Esophagus muscularis mucosa (tissue), 4 donors: ENCODE measurements at places on chromosomes 2 and 18. TPM values are rescaled to one million over a fixed set of nuclear protein-coding genes. Genes with fewer than 3 reads are reported as not detected.

GRCh38 chr2:84247532-84247931 is 211.5 kb downstream of the SUCLG1 start:
- no peak for DNase-seq

DNA sequence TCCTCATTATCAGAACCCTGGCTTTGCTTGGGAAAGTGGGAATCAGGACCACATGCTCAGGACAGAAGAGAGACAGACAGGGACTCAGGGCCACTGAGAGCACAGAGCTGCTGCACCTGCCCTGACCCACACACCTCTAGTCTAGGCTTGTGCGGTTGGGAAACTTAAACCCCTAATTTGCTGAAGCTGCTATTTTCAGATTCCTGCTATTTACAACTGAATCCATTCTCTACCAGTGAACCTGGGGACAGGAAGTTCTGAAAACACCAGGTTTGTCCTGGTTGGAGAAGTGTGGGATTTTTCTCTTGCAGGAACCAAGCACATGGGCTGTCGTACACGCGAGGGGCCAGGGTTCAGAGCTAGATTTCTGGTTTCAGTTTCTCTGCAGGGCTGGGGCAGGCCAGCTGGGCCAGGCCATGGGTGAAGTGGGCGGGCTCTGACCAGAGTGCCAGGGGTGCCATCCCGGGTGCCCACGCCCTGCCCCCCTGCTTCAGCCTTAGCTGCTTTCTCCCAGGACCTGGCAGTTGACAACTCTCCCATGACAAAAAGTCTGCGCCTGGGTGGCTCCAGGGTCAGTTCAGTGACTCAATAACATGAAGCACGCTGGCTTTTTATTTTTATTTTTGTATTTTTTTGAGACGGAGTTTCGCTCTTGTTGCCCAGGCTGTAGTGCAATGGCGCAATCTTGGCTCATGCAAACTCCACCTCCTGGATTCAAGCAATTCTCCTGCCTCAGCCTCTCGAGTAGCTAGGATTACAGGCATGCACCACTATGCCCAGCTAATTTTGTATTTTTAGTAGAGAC is 51.3 kb upstream of the SLC1A4 start:
- DNase-seq, result no peak

DNA sequence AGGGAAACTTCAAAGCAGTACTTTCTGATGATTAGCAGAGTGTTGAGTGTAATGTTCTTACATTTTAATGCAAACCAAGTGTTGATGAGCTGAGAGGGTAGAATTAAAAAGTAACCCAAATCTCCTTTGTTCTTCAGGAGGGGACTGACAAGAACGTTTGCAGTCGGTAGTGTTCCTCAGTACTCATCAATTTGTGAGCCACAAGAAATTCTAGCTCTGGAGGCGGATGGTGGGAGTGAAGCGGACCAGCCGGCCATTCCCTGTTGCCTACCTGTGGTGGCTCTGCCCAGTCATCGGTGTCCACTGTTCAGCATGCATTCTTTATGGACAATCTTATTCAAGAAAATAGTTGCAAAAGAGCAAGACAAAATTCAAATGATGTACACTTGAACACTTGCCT is 438.6 kb upstream of the POU3F3 start:
- DNase-seq, result no peak

DNA sequence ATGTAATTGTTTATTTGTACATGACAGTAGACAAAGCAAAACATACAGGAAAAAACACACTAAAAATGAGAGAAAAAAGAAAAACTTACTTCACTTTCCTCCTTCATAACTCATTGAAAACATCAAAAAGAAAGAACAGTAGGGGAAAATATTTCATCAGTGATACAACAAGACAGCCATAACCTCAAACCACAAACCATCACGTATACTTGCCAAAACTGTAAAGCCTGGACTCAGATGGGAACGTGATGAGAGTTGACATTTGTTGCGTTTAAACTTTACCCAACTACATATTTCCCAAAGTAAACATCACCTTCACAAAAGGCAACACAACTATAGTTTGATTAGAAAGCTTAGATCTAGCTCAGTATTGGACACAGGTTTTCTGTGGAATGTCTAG is 278.2 kb upstream of the COL3A1 start:
- DNase-seq, result no peak

DNA sequence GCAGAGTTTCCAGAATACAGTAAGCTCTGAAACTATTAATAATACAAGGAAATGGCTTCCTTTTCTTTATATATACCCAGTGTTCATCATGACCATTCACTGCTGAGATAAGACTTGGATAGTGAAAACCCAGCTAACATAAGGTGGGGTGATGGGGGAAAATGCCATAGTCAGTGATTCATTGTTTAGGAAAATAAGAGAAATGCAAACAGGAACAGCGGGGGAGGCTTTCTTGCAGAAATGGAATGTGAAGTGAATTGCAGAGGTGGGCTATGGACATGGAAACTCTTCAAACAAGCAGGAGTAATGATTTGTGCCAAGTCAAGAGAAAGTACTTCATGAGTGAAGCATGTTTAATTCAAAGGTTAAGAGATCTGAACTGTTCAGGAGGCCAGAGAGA is 519.4 kb downstream of the TDRD15 start:
- peak; percentile 81 for DNase-seq

- no peak for DNase-seq
Observed at GRCh38 chr18:44556296-44556695, 124.4 kb upstream of the SETBP1 start.

DNA sequence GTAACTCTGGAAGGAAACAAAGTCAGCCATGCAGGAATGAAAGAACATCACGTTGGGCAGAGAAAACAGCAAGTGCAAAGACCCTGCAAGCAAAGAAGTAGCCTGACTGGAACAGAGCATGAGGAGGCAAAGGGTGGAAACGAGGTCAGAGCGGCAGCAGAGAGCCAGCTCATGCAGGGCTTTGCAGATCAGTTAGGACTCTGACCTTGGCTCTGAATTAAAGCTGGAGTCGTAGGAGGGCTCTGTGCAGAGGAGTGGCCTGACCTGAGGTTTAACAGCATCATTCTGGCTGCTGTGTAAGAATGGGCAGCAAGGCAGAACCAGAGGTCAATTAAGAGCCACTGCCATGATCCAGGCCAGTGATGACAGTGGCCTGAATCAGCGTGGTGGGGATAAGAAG is 220.7 kb downstream of the PRKCE start:
- no peak for DNase-seq

DNA sequence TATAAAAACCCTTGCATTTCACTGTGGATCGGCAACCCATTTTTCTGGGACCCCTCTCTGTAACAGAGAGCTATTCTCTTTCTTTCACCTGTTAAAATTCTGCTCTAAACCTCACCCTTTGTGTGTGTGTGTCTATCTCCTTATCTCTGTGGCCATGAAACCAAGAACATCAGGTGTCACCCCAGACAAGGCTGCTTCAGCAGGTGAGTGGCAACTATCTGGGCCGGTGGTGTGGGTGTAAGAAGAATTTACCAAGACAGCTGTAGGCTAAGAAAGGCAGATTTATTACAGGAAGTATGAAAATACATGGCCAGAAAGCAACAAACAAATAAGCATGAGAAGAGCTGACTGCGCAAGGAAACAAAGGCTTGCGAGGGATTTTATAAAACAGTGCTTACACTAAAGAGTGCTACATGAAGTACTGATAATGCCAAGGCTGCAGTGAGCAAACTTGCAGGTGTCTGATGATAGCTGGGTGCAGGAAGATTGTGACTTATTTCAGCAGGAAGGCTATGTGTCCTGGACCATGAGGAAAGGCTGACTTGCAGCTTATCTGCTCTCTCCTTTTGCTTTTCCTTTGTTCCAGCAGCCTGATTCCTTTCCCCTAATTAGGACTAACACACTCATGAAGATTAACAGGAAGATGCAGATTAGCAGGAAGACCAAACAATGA is 421.1 kb downstream of the PTH2R start:
- DNase-seq, result no peak

DNA sequence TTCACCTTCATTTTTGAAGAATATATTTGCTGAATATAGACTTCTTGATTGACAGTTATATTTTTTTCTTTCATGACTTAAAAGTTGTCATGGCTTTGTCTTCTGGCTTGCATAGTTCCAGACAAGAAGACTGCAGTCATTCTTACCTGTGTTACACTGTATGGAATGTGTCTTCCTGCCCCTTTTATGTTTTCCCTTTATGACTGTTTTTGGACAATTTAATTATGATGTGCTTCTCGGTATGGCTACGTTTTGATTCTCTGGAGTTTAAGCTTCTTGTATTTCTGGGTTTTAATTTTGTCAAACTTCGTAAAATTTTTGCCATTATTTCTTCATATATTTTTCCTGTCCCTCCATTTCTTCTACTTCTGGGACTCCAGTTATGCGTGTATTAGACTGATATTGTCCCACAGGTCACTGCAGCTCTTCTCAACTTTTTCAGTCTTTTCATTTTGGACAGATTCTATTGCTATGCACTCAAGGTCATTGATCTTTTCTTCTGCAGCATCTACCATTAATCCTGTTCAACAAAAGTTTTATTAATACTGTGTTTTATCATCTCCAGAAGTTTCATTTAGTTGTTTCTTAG is 17.1 kb downstream of the MTERF4 start:
- no peak for DNase-seq

DNA sequence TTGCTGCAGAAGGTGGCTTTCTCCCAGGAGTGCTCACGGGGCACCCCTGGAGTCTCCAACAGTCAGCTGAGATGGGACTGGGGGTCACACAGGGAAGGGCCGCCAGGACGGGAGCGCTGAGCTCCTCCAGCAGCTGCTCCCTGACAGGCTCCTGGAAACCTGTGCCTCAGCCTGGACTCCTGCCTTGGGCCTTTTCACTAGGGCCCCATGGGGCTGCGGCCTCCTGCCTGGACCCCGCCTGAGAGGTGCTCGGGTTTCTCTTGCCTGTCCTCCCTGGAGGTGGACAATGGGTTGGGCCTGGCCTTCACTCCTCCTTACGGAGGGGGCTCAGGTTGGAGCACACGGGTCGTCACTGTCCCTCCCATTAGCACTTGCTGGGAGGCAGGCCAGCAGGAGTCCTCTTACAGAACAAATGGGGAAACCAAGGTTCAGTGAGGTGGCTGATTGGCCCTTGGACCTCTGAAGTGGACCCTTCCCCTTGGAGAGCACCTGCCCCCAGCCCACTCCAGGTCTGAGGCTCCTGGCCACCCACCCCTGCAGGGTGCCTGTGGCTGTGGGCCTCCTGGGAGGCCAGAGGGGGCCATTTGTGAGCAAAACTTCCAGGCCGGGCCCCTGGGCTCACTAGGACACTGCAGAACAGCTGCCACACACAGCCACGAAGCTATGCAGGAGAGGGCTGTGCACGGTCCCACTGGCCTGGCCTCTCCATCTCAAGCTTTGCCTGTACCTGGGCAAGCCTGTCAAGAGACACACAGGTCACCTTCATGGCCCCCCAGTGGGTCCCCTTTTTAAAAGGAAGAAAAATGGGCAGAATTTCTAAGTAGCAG is 57.1 kb upstream of the ODC1 start:
- no peak for DNase-seq

DNA sequence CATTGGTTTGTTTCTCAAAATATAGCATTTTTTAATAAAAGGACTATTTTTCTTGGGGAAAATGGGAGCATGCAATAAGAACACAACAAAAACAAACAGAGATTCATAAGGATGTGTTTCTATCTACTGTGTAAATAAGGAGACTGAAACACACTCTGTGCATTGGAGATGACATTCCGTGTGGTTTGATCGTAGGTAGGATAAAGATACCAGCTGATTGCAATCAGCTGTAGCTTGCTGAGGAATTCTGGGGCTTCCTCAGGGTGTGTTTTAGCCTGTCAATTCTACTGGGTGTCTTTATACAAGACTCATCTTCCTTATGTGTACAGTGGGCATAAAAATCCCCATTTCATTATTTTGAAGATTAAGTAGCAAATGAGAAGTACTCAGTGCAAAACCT is 591.6 kb downstream of the DSC3 start:
- DNase-seq, result no peak

- DNase-seq, result no peak
Observed at GRCh38 chr18:57220480-57220879, 73.6 kb downstream of the BOD1L2 start.

GRCh38 chr18:644395-645004 is 13.0 kb upstream of the TYMS start:
- no peak for DNase-seq

GRCh38 chr2:70959851-70960832 is 18.3 kb upstream of the ANKRD53 start:
- peak; percentile 88 for DNase-seq

DNA sequence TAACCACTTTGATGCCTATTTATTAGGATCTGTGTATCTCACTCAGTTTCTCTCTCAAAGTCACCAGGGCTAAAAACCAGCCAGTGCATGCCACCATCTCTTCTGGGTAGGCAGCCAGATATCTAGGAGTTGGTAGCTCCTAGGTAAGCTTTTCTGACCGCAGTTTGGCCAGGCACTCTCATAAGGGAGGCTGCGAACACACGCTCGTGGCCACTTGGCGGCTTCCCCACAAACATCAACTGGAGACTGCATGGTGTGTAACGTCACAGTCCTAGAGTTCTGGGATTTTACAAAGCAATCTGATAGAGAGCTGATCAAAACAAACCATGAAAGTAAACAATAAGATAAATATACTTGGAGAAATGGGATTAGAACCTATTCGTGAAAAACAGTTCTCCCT is 424.3 kb upstream of the ACVR2A start:
- no peak for DNase-seq

DNA sequence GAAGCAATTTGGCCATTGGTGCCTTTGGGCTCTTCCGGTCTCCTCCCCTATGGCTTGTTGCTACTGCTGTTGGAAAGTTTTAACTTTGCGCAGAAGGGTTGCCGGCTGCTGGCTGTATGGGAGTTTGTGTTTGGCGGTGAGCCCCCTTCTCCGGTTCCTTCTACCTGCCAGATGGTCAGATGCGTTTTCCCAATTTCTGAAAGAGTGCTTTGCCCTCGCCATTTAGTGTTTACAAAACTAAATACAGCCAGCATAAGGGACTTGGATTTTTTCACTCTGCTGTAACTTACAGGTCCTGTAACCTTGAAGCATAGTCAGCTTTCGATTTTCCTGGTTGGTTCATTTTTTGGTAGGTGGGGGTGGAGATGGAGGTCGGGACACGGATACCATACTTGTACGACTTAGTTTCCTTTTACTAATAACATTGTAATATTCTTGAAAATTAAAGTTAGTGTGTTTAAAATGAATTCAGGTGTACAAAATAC is 604 bp downstream of the COQ10B start:
- peak; percentile 94 for DNase-seq

ABCG8 gene
- total RNA-seq, result not detected

SLC30A3 gene
- total RNA-seq, result not detected

GRB14 gene
- 6.3 TPM for total RNA-seq

C1GALT1C1L gene
- total RNA-seq, result 0.83 TPM

SLC16A14 gene
- 2.6 TPM for total RNA-seq

SIX2 gene
- 1.7 TPM for total RNA-seq

NRBP1 gene
- 96.0 TPM for total RNA-seq

TUBA4B gene
- not detected for total RNA-seq

GPR35 gene
- 2.5 TPM for total RNA-seq

SLC38A11 gene
- 1.4 TPM for total RNA-seq

ATOH8 gene
- 45.2 TPM for total RNA-seq

DCC gene
- total RNA-seq, result 0.99 TPM

STPG4 gene
- not detected for total RNA-seq

CD207 gene
- 1.7 TPM for total RNA-seq

CPO gene
- 0.83 TPM for total RNA-seq

TTR gene
- not detected for total RNA-seq

REG1B gene
- total RNA-seq, result not detected

CBLN2 gene
- total RNA-seq, result 0.13 TPM

SERPINB10 gene
- total RNA-seq, result not detected
